Activated T-helper 1 cell treated with Interleukin-2 at 50 U/mL for 16 hours (primary cell): ENCODE measurements at places on chromosomes 12 and 14.

GRCh38 chr14:74415115-74415437, 10.9 kb downstream of the SYNDIG1L start:
- no peak for DNase-seq

DNA sequence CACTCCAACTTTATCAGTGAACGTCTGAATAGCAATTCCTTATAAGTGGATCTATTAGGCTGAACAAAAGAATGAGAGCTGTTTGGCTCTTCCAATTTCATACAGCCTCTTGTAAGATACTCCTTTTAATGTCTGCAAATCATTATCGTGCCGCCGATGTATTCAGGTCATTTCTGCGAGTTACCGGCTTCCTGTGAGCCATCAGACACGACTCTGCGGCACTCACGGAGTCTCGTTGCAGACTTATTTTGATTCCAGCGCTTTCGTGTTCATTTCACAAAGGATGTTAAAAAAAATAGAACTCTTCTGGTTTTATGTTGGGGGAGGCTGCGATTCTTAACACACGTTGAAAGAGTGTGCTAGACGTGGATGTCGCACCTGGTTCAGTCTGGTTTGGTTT, 106.6 kb downstream of the GLT1D1 start:
- no peak for DNase-seq

GRCh38 chr12:47346251-47347019, 266.7 kb upstream of the AMIGO2 start:
- no peak for DNase-seq

- no peak for DNase-seq
Measured at GRCh38 chr14:102840115-102840514, 62.9 kb downstream of the TRAF3 start.

DNA sequence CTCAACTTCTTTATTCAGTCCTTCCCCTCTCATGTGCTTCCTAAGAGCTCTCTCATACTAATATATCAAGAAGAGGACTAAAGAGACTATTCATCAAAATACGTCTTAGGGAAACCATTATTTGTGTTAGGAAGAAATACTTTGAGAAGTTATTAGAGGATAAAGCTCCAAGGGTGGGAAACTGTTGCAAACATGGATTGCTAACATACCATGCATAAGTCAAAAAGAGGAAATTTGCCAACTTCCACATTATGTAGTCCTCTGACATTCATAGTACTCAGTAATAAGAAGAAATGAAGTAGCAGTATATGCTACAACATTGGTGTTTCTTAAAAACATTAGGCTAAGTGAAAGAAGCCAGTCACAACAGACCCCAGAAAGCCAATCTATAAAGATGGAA, 128.8 kb upstream of the CLEC14A start:
- DNase-seq: no peak

DNA sequence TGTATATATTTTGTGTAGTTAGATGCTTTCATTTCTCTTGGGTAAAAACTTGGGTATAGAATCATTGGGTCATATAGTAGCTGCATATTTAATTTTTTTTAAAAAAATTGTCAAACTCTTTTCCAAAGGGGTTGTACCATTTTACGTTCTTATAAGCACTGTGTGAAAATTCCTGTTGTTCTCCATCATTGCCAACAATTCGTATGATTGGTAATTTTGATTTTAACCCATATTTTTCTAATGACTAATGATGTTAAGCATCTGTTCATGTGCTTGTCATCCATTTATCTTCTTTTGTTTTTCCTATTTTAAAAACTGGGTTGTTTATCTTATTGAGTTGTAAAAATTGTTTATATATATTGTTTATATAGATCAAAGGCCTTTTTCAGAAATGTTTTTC, 77.4 kb downstream of the OTOGL start:
- DNase-seq: no peak

- no peak for DNase-seq
Measured at GRCh38 chr12:27081668-27082111, 688 bp downstream of the C12orf71 start.

GRCh38 chr14:63480599-63480998, 62.6 kb downstream of the PPP2R5E start:
- no peak for DNase-seq

- no peak for DNase-seq
Measured at GRCh38 chr12:53493610-53494391, 5.5 kb downstream of the MAP3K12 start.

DNA sequence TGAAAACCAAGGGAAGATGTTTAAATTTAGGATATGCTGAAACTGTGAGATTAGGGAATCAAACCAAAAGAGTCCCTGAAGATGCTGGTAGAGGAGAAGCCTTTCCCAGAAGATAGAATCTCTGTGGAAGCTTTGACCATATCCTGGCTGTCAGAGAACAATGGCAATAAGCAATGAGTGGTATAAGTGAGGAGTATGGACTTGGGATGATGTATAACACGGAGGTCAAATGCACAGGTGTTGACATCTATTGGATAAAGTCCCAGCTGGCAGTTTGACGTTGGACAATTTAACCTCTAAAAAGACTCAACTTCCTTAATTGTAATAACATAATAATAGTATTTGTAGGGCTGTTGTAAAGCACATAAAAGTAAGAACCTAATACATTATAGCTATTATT, 30.1 kb upstream of the CLEC14A start:
- no peak for DNase-seq

DNA sequence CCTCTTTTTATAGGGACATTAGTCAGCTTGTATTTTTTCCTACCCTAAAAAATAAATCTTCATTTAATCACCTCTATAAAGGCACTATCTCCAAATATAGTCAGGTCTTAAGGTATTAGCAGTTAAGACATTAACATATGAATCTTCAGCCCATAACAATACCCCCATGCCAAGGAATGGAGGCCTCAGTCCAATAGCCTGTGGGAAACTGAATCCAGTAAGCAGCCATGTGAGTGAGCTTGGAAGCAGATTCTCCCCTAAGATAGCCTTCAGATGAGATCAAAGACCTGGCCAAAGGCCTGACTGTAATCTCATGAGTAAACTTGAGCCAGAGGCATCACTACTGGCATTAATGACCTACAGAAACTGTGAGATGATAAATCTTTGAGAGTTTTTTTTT, 232.1 kb upstream of the SYT10 start:
- no peak for DNase-seq

- DNase-seq: no peak
Measured at GRCh38 chr12:95487024-95487423, 13.1 kb downstream of the METAP2 start.

GRCh38 chr12:57939291-57939690, 2.1 kb upstream of the ATP23 start:
- DNase-seq: no peak

DNA sequence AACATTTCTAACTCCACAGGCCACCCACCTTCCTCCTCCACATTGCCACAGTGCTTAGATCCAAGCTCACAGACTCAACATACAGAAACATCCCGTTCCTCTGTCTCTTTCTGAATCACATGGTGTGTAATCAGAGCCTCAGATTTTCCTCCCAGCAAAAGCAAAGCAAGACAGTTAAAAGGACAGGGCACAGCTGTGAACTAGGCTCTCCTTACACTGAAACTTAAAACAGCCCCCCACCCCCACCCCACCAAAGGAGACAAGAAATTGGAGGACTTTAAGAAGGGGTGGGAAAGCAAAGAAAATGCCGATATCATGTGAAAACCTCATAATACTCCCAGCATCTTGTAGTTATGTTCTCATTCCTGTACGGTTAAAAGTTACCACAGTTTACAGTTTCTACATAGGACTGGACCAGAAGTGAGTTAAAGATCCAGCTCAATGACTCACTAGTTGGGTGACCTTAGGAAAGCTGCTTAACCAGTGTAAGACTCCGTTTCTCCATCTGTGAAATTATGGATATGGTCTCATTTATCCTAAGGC, 4.8 kb downstream of the YBX3 start:
- no peak for DNase-seq

- no peak for DNase-seq
Measured at GRCh38 chr12:98883231-98883630, 238.1 kb downstream of the APAF1 start.

- no peak for DNase-seq
Measured at GRCh38 chr14:67242168-67242420, 859 bp downstream of the PALS1 start.

GRCh38 chr14:88017535-88017934, 12.6 kb downstream of the GPR65 start:
- no peak for DNase-seq

DNA sequence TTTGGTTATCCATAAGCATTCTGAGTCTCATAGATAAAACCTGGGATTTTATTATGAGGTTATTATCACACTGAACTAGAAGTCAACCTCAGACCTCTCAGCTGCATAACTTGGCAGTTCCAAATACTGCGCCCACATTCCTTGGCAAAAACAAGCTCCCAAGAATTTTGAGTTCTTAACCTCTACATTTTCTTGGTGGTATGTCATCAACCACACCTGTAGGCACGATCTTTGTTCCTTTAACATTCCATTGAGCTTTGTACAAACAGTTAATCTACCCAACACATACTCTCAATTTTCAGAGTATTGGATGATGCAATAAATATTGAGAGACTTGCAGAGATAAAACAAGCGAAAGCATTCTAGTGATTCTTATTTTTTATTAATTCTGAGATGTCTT, 371.8 kb upstream of the PRICKLE1 start:
- DNase-seq: no peak

GRCh38 chr14:35332517-35333263, 40.5 kb downstream of the PSMA6 start:
- peak; percentile 11 for DNase-seq

- no peak for DNase-seq
Measured at GRCh38 chr12:88896958-88897357, 316.7 kb upstream of the KITLG start.
